Glomerular endothelial cell (primary cell): ENCODE measurements at places on chromosomes 1 and 21. TPM values are rescaled to one million over a fixed set of nuclear protein-coding genes. Genes with fewer than 3 reads are reported as not detected.

- DNase-seq, result no peak
These were observed 2.3 kb downstream of the FABP3 start for GRCh38 chr1:31370565-31370964.

- DNase-seq, result no peak
These were observed 58.6 kb downstream of the IL23R start for GRCh38 chr1:67224856-67225255.

GRCh38 chr1:226872437-226872836 lies 2.0 kb downstream of the PSEN2 start:
- DNase-seq, result peak; percentile 34

- DNase-seq, result no peak
These were observed 34.8 kb upstream of the PRELP start for GRCh38 chr1:203440771-203441170.

GRCh38 chr1:204711103-204711946 lies 25.8 kb upstream of the LRRN2 start:
- no peak for DNase-seq

- peak; percentile 66 for DNase-seq
These were observed 37.7 kb upstream of the DDAH1 start for GRCh38 chr1:85502625-85503083.

GRCh38 chr1:206012086-206012859 lies 9.1 kb upstream of the RAB7B start:
- no peak for DNase-seq

Gene AJAP1
- total RNA-seq, result 0.06 and 1.5 TPM in 2 replicates
